Activated CD8-positive, alpha-beta memory T cell treated with anti-CD3 and anti-CD28 coated beads for 1 hour (primary cell): ENCODE measurements at places on chromosomes 2 and 18.

DNA sequence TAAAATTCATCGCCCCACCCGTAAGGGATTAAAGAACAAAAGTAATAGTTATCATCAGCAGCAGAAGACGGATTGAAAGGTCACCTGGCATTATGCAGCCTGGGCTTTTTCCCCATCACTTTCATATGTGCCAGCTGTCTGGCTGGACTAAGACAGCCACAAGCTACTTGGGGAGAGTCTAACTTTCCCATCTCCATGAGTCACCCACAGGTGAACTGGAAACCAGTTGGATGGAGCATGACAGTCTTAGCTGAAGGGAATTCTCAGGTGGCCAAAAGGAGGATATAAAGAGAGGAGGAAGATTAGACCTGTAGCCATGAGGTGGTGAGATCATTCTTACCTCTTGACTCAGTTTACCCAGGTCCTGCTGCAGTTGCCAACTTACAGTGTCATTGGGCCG is 7.0 kb upstream of the FAM178B start:
- no peak for DNase-seq

- DNase-seq = no peak
Measured at GRCh38 chr18:21183670-21184069, 58.4 kb upstream of the GREB1L start.

DNA sequence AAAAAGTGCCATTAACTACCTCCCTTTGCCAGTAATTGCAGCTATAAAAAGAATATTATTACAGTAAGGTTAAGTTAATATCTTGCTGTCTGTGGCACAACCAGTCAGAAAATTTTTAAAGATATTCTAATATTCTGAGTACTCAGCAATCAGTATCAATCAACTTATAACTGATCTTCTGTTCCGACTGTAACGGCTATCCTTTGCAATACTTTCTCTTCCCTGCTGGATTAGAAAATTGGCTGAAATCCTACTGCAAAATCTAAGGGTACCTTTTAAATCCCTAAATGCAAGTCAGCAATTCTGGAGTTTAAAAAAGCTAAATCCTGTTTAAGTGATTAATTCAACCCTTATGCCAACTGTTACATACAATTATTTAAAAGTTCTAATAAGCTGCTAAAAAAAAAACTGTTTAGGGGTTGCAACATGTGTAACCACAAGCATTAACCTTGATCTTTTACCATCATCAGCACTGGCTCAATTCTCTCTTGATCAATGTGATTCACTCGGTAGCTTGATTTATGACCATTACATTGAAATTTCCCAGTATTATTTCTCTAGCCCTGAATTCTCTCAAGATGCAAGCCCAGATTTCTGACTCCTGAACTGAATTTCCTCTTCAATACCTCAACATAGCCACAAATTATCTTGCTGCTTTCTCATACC is 20.5 kb downstream of the GAREM1 start:
- no peak for DNase-seq

- DNase-seq = no peak
Measured at GRCh38 chr2:150051004-150051403, 436.5 kb downstream of the RND3 start.
